Activated naive CD4-positive, alpha-beta T cell treated with anti-CD3 and anti-CD28 coated beads, Interleukin-2, amount 10 ng/mL, durations not matched to agents 7 days and 5 days (primary cell): ENCODE measurements at places on chromosomes 16 and 17.
A peak's percentile ranks its signal among the peaks of the same experiment; 100 is the strongest.

GRCh38 chr16:12988071-12988470 is 86.7 kb downstream of the SHISA9 start:
- no peak for DNase-seq

GRCh38 chr17:54900457-54901229 is at the start of gene TOM1L1:
TSS of gene TOM1L1 (plus strand) at chr17:54900852. CDS start at chr17:54900866, 14 bp downstream.
- peak; percentile 43 for DNase-seq

GRCh38 chr16:7765079-7765550 is 432.5 kb downstream of the RBFOX1 start:
- no peak for DNase-seq

DNA sequence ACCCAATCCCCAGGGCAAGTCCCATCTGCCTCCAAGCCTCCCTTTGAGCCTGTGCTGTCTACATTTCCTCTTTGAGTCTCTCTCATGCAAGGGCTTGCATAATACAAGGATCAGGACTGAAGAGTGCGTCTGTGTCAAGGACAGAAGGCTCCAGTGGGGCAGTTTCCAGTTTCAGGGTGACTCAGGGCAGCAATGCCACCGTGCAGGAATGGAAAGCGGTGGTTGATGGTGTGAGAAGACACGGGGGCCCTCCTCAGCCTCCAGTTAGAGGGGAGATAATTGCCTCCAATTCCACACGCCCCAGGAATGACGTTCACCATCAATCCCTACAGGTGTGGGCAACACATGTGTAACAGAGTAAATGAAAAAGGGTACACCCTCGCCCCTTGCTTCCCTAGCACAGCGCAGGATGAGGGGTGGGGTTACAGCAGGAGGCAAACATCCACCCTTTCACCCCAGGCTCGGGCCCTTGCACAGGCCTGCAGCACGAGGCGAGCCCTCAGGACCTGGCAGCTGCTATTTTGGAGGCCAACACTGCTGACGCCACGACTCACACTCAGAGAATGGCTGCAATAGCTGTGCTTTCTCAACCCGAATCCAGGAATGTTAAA is 24.8 kb upstream of the SLC25A19 start:
- DNase-seq = no peak

GRCh38 chr16:23318639-23319038 is 16.5 kb downstream of the SCNN1B start:
- DNase-seq = no peak

- no peak for DNase-seq
These were observed 196.0 kb upstream of the PSMD7 start for GRCh38 chr16:74100395-74101326.

DNA sequence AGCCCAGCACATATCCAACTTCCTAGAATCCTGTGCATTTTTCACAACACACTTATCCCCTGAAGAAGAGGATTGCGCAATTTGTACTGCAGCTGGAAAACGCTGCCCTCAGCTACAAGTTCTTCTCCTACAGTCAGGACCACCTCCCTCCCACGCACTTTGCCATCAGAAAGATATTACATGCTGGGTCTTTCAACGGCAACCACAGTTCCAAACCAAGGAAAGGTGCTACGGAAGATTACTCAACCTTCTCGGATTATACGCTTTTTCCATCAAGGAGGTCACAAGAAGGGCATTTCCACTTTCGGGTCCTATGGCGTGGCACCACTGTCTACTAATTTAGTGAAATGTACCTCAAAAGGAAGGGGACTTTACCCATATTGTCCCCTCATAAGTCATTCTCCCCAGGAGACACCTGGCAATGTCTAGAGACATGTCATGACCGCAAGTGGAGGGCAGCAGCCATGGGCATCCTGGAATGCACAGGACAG is 35.2 kb downstream of the USP7 start:
- no peak for DNase-seq

DNA sequence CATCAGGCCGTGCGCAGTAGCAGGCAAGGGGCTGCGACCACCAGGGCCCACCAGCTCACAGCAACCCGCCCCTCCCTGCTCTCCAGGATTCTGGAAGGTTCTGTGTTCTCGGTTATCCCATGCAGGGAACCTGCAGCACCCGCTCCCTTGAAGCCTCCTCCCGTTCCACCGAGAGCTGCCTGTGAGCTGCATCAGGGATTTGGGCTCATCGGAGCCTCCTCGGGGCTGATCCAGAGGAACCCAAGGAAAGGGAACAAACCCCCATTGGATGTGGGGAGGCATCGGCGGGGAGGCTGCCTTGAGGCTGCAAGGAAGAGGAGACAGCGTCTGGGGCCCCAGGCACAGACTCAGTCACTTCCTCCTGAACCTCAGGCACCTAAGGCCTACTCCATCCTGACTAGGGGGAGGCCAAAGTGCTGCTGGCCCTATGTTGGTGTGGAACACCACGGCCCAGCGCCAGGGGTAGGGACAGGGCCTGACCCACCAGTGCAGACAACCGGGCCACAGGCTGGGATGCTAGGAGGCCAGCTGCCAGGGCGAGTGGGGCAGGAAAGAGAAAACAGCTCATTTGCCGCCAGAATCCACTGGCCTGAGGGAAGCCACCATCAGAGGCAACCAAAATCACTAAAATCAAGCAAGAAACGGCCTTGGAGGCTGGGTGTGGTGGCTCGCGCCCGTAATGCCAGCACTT is 14.4 kb upstream of the LGALS3BP start:
- peak; percentile 16 for DNase-seq

DNA sequence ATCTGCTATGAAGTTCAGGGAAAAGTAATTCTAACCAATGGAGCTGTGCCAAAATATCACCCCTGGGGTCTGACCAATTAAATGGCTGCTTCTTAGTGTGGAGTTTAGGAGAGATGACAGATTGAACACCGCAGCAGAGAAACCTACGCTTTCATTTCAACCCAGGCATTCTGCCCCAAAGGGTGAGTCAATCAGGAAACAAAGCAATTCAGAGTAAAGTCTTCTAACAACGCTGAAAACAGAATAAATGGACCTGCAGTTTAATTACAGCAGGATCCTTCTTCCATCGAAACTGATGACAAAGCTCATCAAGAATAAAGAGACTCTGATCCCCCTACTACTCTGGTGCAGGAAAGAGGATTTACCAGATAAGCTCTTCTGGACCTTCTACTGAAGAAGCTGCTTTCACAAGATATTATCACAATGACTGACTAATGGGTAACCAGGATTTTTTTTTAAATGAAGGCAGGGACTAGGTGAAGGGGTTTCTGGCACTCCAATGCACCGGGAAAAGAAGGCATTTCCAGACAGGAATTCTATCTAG is 16.7 kb downstream of the RFFL start:
- DNase-seq = peak; percentile 72

GRCh38 chr16:10521681-10522274 is 58.6 kb downstream of the EMP2 start:
- peak; percentile 55 for DNase-seq

GRCh38 chr17:42135151-42135550 is 12.5 kb downstream of the HSPB9 start:
- no peak for DNase-seq

- no peak for DNase-seq
These were observed 7.5 kb upstream of the ADCY9 start for GRCh38 chr16:4123616-4124300.

DNA sequence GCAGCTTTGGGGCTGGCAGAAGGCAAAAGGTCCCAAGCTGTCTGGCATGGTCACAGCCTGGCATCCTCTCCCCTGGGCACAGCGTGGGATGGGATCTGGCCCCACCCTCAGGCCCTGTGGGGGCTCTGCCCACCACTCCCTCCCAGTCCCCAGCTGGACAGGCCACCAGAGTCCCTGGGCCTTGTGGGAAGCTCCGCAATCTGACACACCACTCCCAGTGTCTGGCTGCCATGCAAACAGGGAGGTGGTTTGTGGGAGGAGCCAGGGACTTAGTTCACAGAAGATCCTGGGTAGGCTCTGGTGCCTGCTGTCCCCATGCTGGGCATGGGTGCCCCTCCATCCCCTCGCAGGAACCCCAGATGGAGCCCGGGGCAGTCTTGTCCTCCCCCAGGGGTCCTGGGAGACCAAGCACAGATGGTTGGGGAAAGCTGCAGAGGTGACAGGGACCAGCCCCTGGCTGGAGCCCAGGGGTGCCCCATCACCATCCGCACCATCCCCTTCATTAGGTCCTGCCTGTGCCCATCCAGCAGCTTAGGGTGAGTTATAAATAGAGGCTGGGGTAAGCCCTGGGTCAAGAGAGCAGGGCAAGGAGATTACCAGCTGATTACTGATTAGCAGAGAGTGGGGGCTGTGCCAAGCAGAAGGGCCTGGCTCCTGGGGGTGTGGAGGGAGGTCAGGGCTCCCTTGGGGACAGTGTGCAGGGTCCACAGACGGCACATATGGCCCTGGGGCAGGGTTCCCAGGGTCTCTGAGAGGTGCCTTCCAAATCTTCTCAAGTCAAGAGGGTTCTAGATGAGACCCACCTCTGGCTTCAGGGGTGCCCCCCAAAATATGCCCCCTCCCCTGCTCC is 6.2 kb downstream of the FSCN2 start:
- DNase-seq = no peak

- DNase-seq = peak; percentile 29
These were observed 26.9 kb downstream of the HSD17B2 start for GRCh38 chr16:82061861-82062525.

- DNase-seq = no peak
These were observed 56.0 kb downstream of the CEP112 start for GRCh38 chr17:66135896-66136295.

GRCh38 chr17:78108726-78109488 is 19.6 kb downstream of the TMC6 start:
- DNase-seq = no peak

GRCh38 chr17:50505591-50506130 is 2.6 kb upstream of the MYCBPAP start:
- DNase-seq = no peak

GRCh38 chr16:84881702-84882521 is 62.1 kb downstream of the CRISPLD2 start:
- no peak for DNase-seq

- DNase-seq = peak; percentile 49
These were observed 12.8 kb downstream of the CYTH1 start for GRCh38 chr17:78769196-78769773.

GRCh38 chr16:68948230-68948910 is 105.0 kb downstream of the TANGO6 start:
- no peak for DNase-seq

GRCh38 chr16:83470416-83470815 is 337.4 kb upstream of the HSBP1 start:
- DNase-seq = no peak

GRCh38 chr17:53635444-53635843 is 187.3 kb upstream of the KIF2B start:
- DNase-seq = no peak

DNA sequence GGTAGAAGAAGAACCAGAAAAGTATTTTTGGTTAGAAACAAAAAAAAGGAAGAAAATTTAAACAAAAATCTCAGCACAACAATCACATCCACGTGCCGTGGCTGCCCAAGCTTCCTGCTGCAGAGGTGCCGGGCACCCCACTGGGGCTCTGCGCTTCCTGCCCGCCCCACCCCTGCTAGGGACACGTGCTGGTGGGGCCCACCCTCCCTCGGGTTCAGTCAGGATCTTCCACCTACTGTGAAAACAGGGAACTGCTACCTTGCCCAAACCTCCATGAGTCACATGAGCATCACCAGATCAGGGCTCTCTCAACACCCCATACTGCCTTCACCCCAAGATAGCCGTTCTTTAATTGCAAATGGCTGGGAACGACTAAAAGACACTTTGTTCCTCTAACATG is 24.4 kb upstream of the CYTH1 start:
- DNase-seq = peak; percentile 52

DNA sequence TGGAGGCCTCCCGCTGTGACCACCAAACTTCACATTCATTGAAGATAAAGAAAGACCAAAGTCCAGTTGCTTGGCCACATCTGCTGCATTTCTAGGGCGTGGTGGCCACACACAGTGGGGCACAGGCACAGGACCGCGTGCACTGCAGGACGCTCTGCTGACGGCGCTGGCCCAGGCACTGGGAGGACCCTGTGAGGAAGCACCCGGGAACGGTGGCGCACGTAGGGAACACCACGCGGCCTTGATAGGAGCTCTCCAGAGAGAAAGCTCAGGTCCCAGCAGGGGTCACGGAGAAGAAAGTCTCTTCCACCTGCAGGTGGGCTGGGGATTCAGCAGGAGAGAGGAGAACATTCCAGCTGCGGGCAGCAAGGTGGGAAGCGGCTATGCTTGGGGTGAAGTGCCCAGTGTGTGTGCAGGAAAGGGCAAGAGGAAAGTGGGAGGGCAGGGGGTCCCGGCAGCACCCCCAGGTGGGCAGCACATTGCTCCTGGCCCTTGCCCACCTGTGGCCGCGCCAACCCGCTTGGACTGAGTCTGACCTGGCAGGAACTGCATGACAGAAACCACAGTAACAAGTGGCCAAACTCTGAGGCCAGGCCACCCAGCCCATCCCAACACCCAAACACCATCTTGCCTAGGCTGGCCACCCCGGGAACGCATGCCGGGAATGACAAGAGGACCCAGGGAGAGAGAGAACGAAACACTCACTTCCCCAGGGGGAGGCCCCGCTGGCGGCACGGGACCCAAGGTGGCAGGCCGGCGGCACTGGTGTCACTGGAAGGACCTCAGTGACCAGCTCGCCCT is 32.8 kb downstream of the TBC1D16 start:
- DNase-seq = no peak

DNA sequence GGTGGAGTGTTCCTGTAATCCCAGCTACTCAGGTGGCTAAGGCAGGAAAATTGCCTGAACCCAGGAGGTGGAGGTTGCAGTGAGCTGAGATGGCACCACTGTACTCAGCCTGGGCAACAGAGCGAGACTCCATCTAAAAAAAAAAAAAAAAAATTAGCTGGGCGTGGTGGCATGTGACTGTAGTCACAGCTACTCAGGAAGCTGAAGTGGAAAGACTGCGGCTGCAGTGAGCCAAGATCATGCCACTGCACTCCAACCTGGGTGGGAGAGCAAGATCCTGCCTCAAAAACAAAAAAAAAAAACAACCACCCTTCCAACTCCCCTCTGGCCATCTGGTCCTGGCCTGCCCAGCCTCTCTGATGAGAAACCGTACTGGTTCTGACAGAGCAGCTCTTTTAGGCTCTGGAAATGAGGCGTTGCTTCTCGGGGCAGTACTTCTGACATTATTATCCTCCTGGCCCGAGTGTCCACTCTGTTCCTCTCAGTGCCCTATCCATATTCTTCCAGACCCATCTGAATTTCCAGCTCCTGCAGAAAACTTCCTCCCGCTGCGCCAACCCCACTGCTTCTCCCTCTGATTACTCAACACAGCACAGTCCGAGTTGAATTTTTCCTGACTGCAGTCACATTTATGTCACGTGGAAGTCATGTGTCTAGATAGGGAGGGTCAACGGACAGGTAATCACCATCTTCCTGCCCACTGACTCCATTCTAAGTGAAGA is 13.3 kb downstream of the GGA2 start:
- no peak for DNase-seq

- no peak for DNase-seq
These were observed 140.3 kb downstream of the ASIC2 start for GRCh38 chr17:33152783-33153182.

DNA sequence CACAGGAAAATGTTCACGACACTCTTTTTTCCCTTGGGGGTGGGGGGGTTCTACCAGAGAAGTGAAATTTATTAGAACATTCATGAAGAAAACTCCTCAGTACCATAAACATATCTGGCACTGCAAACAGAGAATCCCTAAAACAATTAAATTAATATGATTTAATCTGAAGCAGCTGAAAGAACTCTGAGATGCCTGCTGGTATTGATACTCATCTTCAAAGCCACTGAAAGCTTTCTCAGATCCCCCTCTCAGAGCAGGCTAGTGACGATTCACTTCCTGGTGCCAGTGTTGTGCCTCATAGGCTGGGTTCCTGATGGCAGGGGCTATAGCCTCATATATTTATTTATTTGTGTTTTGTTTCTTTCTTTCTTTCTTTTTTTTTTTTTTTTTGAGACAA is 52.7 kb downstream of the MYH10 start:
- no peak for DNase-seq
